ENCODE measurements at places on chromosomes 4 and X. TPM values are rescaled to one million over a fixed set of nuclear protein-coding genes. Genes with fewer than 3 reads are reported as not detected.

DNA sequence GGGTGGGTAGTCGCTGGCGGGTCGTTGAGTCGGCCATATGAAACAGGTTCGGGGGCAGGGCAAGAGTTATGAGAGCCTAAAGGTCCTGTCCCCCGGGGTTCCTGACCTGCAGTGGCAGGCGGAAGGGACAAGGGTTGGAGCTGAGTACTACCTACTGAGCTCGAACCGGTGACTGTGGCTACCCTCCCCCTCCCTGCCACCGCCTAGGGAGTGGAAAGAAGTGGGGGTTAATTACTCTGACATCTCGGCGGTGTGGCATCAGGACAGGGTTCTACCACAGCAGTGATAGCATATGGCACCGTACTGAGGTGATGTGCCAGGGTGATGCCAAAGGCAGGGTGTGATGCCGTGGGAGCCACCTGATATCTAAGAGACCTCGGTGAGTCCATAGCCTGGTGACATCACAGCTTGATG is 307 bp downstream of the ATG4A start:
- H3K4me3 ChIP-seq, result no peak overlapping the region
- H3K4me1 ChIP-seq, result peaks cover 7% of the 10 kb centered on the region
- H3K27me3 ChIP-seq, result no peaks in the 10 kb centered on the region
- no peak overlapping the region for H3K27ac ChIP-seq

The STOX2 gene
- total RNA-seq, result 16.6 TPM

The TCEAL8 gene
- 99.8 TPM for total RNA-seq

The NSG1 gene
- 71.9 TPM for total RNA-seq

- no peaks in the 10 kb centered on the region for H3K36me3 ChIP-seq
- no peak overlapping the region for H3K4me3 ChIP-seq
- no peak for DNase-seq
- H3K27ac ChIP-seq, result no peak overlapping the region
Measured at GRCh38 chr4:16085822-16086221, 2.0 kb upstream of the PROM1 start.

The CXCL11 gene
- not detected for total RNA-seq

DNA sequence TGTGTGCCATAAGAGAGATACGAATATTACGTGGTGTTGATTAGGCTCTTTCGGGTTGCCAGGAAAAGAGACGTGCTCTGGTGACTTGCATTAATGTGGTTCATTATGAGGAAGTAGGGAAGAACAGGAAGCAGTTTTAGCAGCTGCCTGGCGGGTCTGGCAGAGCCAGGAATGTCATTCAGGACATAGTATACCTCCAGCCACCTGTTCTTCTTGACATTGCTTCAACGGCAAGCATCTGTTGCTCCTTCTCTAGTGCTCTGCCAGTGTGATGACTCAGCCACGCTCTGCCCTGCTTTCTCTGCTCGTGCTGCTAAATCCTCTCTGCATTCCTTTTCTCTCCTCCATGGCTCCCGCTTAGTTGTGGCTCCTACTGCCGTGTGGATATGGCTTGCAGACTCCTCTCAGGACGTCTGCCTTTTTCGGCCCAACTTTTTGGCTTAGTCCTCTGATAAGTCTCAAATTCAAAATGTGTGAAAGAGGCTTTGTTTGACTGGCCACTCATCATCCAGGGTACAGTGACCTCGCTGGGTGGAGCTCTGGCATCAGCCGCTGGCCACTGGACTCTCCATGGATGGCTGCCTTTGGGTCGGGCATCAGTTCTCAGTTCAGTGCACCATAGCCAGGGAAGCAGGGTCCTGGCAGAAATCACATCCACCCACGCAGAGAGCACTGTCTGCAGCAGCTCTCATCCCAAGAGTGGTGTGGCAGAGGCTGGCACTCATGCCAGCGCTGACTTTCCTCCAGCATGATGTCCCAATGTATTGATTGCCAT is 89.3 kb upstream of the KLF3 start:
- no peak overlapping the region for H3K27ac ChIP-seq
- H3K27me3 ChIP-seq, result no peaks in the 10 kb centered on the region
- H3K4me1 ChIP-seq, result no peaks in the 10 kb centered on the region
- DNase-seq, result no peak

DNA sequence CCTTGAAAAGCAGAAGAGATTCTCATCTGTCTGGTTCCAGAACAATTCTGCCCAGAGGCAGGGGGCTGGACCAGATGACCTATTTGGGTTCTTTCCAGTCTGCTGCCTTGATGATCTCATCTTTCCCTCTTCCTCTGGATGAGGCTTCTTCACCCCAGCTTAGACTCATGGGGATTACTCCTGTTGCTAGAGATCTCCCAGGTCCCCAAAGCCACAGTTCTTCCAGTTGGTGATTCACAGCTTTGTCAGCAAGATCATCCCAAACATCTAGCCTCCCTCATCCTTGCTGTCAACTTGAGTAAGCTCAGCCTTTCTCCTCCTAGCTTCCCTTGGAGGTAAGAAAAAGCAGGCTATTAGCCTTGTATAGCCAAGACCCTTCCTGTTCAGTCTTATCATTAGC is 64.2 kb upstream of the PJA1 start:
- no peaks in the 10 kb centered on the region for H3K36me3 ChIP-seq
- no peak for DNase-seq
- no peak overlapping the region for H3K4me3 ChIP-seq
- H3K27ac ChIP-seq, result no peak overlapping the region
- no peaks in the 10 kb centered on the region for H3K4me1 ChIP-seq

GRCh38 chr4:101791182-101791558 is 640 bp downstream of the BANK1 start:
- H3K4me1 ChIP-seq, result peaks cover 17% of the 10 kb centered on the region
- no peak for DNase-seq
- H3K36me3 ChIP-seq, result peaks cover 3% of the 10 kb centered on the region
- H3K4me3 ChIP-seq, result peak overlapping the region; percentile 82

DNA sequence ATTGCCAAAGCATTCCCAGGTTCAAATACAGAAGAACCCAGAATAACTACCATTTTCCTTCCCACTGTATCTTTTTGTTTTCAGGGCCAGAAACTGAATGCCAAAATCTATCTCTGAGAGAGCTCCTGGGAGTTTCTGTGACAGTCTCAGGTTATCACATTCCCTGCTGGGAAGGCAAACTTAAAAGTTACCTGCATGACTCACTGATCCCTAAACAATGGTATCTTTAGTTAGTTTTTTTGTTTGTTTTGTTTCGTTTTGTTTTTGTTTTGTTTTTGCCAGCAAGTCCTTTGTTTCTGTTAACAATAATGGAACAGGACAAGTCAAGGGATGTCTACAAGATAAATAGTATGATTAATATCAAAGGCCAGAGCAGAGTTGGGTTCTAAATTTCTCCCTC is 34.3 kb downstream of the PAPSS1 start:
- DNase-seq, result no peak
- no peaks in the 10 kb centered on the region for H3K4me1 ChIP-seq
- H3K4me3 ChIP-seq, result no peak overlapping the region
- H3K27ac ChIP-seq, result no peak overlapping the region

DNA sequence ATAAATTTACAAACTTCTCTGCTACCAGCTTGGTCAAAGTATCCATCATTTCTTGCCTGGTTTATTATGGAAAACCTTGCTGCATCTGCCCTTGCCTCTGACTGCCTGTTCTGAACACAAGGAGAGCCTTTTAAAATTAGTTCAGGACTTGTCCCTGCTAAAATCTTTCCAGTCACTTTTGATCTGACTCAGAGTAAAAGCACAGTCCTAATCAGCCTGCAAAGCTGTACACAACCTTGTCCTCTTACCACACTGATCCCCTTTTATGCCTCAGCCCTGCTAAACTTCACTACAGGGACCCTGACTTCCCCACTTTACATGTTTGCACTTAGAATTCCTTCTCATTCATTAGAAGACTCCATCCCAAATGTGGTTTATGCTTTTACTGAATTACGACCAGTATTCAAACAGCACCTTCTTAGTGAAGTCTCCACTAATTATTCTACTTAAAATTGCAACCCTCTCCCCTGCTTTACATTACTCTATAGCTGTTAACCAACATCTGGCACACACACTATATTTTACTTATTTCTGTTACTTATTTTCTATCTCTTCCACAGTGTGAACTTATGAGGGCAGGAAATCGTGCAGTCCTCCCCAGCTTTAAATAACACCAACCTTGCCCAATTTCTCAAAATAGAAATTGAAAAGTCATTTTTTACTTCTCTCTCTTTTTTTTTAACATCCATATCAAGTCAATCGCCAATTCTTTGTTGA is 6.3 kb downstream of the GABRA4 start:
- peaks cover 29% of the 10 kb centered on the region for H3K27me3 ChIP-seq
- no peak overlapping the region for H3K27ac ChIP-seq
- no peaks in the 10 kb centered on the region for H3K4me1 ChIP-seq

DNA sequence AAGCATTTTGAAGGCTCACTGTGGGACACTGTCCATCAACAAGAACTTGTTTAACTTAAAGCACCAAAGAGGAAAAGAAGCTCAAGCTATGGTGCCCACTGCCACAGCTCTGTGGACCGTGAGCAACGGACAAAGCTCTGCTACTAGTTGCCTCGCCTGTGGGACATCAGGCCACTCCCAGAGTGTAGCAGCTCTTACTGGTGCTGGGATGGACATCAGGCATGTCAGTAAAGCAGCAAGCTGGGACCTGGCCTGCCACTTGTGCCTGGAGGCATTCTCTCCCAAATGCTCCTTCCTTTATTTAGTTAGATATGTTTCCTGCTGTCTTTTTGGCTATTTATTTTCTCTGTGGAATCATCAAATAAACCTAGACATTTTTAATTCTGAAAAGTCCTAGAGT is 46.7 kb downstream of the TMEM154 start:
- no peaks in the 10 kb centered on the region for H3K27me3 ChIP-seq
- no peak for DNase-seq
- H3K4me1 ChIP-seq, result peaks cover 3% of the 10 kb centered on the region
- H3K4me3 ChIP-seq, result no peak overlapping the region
- no peaks in the 10 kb centered on the region for H3K36me3 ChIP-seq

DNA sequence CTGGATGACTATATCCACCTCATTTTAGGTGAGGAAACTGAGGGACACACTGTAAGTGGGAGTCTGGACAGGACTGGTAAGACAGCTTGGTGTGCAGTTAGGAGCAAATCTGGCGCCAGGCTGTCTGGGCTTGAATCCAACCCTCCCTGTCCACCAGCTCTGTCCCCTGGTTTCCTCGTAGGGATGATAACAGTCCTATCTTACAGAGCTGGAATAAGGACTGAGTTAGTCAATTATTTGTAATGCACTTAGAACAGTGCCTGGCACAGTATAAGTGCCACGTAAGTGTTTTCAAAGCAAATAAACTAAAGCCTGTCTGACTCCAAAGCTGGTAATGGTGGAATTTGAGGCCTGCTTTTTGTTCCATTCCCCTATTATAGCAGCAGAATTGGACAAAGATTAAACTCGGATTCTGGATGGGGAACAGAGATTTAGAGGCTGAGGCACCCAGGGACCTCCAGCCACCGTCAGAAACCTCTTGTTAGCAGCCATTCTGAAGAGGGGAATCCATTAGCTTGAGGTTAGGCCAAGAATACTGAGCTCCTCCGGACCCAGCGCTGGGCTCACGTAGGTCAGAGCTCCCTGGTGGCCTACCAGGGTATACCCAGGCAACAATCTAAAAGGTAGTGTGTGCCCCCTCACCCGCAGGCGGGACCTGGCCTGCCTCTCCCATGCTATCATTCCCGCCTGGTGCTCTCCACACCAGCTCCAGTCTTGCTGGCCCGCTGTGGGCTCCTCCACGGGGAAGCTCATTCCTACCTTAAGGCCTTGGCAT is 102.1 kb downstream of the UCHL1 start:
- peaks cover 22% of the 10 kb centered on the region for H3K4me1 ChIP-seq
- H3K27me3 ChIP-seq, result peaks cover 25% of the 10 kb centered on the region
- H3K27ac ChIP-seq, result peak overlapping the region; percentile 58
- peak overlapping the region; percentile 80 for H3K4me3 ChIP-seq
- no peak for DNase-seq

The CTAG1A gene
- total RNA-seq, result not detected

GRCh38 chr4:53476232-53477037 is 99.0 kb downstream of the FIP1L1 start:
- H3K4me1 ChIP-seq, result peaks cover 8% of the 10 kb centered on the region
- H3K4me3 ChIP-seq, result no peak overlapping the region
- no peaks in the 10 kb centered on the region for H3K27me3 ChIP-seq
- peaks cover 14% of the 10 kb centered on the region for H3K36me3 ChIP-seq
- no peak for DNase-seq

- no peak overlapping the region for H3K4me3 ChIP-seq
- H3K36me3 ChIP-seq, result peaks cover 6% of the 10 kb centered on the region
- no peaks in the 10 kb centered on the region for H3K27me3 ChIP-seq
- H3K4me1 ChIP-seq, result no peaks in the 10 kb centered on the region
- H3K27ac ChIP-seq, result no peak overlapping the region
- DNase-seq, result no peak
Measured at GRCh38 chr4:87354168-87355102, 31.8 kb upstream of the HSD17B13 start.

The PARM1 gene
- total RNA-seq, result 17.9 TPM

GRCh38 chrX:52220936-52221335 is 36.2 kb downstream of the MAGED4 start:
- DNase-seq, result no peak
- H3K27ac ChIP-seq, result no peak overlapping the region
- H3K4me1 ChIP-seq, result no peaks in the 10 kb centered on the region
- H3K36me3 ChIP-seq, result no peaks in the 10 kb centered on the region
- no peaks in the 10 kb centered on the region for H3K27me3 ChIP-seq
- no peak overlapping the region for H3K4me3 ChIP-seq

DNA sequence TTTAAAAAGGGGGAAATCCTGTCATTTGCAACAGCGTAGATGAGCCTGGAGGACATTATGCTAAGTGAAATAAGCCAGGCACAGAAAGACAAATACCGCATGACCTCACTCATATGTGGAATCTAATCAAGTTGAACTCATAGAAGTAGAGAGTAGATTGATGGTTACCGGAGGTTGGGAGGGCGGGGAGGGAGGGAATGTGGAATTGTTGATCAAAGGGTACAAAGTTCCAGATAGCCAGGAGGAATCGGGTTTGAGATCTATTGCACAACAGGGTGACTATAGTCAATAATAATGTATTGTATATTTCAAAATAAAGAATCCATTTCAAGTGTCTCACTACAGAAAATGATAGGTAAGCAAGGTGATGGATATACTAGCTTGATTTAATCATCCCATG is 393.2 kb downstream of the BCOR start:
- no peak overlapping the region for H3K27ac ChIP-seq
- H3K36me3 ChIP-seq, result no peaks in the 10 kb centered on the region
- no peak for DNase-seq
- H3K27me3 ChIP-seq, result no peaks in the 10 kb centered on the region

GRCh38 chrX:117996918-117997480 is 119.6 kb downstream of the KLHL13 start:
- DNase-seq, result no peak
- H3K4me3 ChIP-seq, result no peak overlapping the region
- H3K27ac ChIP-seq, result no peak overlapping the region
- peaks cover 2% of the 10 kb centered on the region for H3K36me3 ChIP-seq
- peaks cover 4% of the 10 kb centered on the region for H3K4me1 ChIP-seq
